ENCODE measurements at places on chromosomes 2 and 18.

DNA sequence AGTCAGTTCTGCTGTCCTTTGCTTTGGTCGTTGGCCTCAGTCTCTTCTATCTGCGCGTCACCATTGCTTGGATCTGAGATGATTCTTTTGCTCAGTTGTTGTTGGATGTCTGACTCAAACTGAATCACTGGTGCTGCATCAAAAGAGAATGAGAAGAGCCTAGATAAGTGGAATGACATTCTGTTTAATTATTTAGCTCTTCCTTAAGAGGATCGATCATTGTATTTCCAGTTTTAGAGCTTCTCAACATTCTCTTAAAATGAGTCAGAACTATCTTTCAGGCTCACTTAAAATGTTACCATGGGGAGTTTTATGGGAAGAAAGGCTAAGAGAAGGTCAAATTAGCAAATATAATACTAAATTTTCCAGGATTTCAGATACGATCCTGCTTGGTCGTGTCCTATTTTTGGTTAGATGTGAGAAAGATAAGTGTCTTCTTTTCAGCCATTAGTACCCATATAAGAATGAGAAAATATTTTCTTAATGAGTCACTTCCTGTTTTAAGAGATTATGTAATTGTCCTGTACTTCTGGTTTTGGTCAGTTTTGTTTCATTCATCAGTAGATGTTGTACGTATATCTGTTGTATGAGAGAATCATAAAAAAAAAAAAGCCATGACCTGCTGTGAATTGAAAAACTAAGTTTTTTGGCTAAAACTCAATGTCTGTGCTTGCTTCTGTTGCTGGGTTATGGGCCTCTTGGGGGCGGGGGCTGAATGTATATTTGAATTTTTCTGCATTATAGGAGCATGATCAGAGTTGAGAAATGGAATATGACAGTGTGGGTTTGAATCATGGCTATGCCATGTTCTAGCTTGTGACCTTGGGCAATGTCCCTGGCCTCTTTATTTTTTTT is 31.6 kb upstream of the CASP10 start:
- DNase-seq = no peak

DNA sequence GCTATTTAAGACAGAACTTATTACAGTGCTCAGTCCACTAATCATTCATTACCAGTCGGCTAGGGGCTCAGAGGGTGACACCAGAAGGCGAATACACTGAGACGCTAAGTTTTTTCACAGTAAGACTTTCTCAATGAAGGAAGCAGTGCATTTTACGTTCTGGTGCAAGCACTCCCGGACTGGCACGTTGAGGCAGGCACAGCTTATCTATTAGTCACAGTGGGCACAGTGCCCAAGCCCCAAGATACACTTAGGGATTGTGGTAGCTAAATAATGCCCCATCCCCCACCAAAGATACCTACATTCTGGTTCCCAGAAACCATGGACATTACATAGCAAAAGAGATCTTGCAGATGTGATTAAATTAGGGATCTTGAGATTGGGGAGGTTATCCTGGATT is 32.6 kb upstream of the BCL11A start:
- no peak for DNase-seq

DNA sequence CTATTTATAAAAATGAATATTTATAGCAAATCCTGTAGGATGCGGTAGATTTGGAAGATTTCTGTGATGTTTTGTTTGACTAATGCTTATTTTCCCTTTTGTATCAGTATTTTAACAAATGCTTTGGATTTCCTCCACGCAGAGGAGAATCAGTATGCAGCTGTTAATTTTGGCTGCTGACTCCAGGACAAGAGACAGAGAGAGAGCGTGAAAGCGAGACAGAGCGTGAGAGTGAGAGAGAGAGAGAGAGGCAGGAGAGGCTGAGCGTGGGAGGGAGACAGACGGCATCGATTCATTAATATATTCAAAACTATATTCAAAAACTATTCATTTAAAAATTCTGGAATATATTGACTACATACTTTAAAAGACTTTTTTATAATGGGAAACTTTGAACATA is 62.5 kb downstream of the RRM2 start:
- no peak for DNase-seq

DNA sequence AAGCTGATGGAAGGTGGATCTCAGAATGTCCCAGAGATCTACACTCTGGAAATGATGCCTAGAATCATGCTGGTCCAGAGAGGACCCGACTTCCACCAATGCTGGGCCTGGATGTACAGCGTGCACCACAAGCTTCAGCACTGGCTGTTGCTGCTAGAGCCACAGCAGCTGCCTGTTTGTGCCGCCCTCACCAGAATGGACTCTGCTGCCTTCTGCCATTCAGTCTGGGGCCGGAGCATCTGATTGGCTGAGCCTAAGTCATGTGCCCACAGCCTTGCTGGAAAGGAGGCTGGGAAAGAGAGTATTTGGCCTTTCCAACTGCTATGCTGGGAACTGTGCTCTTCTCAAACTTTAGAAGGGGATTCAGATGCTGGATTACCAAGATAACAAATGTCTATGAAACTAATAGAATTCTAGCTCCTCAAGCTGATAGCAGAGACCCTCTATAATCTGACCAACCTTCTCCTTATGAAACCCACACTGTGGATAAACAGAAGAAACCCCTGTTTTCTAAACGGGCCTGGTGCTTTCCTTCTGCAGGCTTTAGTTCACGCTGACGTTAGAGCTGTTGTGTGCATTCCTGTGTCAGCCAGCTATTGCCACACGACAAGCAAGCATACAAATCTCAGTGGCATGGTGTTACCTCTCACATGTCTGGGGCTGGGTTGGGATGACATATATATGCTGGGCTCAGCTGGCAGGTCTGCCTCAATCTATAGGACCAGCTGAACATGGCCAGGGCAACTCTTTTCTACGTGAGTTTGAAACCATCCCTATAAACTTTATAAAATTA is 4.1 kb upstream of the LOXHD1 start:
- DNase-seq = peak; percentile 80

DNA sequence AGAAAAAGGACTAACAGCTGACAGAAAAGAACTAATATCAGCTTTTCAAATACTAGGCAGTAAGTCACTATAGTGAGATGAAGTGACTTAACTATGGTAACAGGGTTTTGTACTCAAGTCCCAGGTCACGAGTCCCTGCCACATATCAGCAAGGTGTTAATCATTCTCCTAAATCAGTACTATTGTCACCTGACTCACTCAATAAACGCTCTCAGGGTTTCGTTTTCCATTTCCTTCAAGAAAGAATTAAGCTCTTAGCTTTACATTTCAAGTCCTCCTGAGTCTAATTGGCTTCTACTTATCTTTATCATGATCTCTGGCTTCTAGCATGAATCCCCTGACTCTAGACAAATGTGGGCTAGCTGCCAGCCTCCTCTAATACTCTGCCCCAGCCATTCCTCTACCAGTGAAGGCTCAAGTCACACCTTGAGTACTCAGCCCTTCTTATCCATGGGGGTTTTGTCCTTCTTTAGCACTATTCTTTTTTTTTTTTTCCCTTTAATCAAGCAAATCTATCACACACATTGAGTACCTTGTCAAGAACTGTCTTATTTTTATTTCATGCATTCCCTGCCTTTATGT is 20.0 kb downstream of the BUB1 start:
- DNase-seq = no peak

DNA sequence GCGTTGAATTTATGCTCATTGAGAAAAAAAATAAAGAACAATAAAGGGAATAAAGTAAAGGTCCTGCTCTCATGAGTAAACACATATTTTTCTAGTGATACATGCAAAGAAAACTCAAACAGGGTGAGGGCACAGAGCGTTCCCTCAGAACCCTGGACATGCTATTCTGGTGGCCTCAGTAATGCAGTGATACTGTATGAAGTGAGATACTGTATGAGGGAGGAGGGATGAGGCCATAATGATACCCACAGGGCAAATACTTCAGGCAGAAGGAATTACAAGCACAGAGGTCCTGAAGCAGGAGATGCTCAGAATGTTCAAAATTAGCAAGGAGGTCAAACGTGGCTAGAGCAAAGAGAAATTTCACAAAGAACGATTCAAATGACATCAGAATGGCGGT is 28.4 kb upstream of the RNU4ATAC start:
- DNase-seq = no peak

DNA sequence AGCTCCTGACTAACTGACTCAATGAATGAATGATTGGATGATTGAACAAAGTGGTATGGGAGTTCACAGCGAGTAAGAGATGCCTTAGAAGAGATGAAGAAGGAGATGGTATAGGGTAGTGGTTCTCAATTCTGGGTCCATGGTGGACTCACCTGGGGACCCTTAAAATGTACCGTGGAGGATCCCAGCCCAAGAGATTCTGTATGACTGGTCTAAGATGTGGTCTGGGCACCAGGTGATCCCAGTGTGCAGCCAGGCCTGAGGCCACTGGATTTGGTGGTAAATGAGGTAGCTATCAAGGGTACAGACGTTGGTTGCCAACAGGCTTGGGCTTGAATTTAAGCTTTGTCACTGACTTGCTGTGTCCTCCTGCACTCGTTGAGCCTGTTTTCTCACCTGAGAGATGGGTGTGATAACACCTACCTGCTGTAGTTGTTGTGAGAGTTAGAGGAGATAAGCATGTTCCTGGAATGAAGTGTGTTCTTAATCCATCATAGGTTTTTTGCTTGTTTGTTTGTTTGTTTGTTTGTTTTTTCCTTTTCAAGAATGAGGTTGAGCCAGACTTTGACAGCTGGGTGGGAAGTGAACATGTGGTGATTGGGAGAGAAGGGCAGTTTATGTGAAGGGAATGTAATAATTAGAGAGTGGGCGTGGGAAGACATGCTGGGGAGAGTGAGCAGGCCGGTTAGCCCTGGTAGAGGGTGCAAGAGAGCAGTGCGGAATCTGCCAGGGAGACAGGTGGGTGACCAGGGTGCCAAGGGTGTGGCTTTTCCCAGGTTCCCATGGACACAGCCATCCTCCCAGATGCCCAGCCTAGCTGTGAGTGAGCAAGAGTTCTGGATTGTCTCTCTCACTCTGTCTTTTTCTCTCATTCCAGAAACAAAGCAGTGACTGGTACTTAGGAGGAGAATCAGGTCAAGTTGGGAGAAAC is 31.4 kb upstream of the IL1B start:
- no peak for DNase-seq

DNA sequence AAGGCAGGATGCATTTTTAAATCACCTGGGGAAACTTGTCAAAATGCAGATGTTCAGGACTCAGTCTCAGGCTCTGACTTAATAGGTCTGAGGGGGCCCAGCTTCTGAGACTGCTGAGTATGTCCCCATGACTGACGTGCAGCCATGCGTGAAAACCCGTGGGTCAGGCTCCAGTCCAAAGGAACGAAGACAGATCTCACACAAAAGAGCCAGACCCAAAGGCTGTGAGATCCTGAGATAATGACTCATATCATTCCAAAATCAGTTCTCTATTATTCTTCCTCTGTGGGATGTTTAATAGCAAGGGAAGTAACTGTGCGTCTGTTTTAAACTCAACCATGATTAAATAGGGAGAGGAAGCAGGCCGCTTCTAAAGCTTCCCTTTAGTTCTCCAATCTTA is 107.4 kb upstream of the ACAA2 start:
- no peak for DNase-seq

- peak; percentile 35 for DNase-seq
Observed at GRCh38 chr2:174781996-174782395, 17.7 kb upstream of the CHRNA1 start.

DNA sequence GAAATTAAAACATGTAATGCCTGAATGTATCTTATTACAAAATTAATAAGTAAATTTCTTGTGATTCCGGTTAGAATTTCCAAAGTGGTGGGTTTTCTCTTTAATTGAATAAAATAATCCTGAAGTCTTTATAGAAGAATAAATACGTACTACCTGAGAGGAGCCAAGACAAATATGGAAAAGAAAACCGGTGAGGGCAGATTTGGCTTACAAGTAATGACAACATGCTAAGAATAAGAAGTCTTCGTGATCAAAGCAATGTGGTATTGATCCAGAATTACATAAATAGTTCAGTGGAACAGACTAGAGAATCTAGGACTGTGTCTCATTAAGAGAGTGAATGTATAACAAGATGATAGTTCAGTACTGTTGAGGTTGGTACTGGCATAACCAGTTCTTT is 167.5 kb downstream of the NEDD4L start:
- no peak for DNase-seq

- DNase-seq = no peak
Observed at GRCh38 chr2:26585100-26585499, 56.1 kb downstream of the CIB4 start.

GRCh38 chr2:68237404-68237803 is 14.9 kb downstream of the PPP3R1 start:
- no peak for DNase-seq

All from hippocampal formation (tissue), 2 donors.